ENCODE measurements at places on chromosomes 3 and 15. TPM values are rescaled to one million over a fixed set of nuclear protein-coding genes. Genes with fewer than 3 reads are reported as not detected.

- no peaks in the 10 kb centered on the region for H3K4me1 ChIP-seq
- H3K36me3 ChIP-seq: peaks cover 7% of the 10 kb centered on the region
- DNase-seq: no peak
- no peak overlapping the region for H3K27ac ChIP-seq
These were observed 9.8 kb downstream of the LARS2 start for GRCh38 chr3:45398178-45398577.

Gene GOLGA6B
- total RNA-seq: not detected

Gene CILP
- total RNA-seq: 0.04 TPM

DNA sequence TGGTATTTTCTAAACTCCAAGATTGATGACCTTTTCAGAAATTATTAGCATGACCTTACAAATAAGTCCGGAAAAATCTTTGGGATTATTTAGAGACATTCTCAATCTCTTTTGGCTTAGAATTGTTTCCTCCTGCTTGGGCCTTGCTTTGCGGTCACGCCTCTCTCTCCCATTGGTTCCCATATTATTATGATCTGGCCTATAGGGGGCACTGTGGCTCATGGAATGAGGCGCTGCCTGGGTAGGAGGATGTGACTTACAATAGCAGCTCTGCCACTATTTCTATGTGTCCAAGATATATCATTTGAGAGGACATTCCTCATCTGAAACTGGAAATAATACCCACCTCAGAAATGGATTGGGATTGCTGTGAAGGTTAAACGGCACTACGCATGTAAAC is 464.9 kb downstream of the MFSD1 start:
- H3K27me3 ChIP-seq: peaks cover 6% of the 10 kb centered on the region
- no peak overlapping the region for H3K27ac ChIP-seq
- DNase-seq: peak; percentile 63
- H3K36me3 ChIP-seq: no peaks in the 10 kb centered on the region
- H3K4me3 ChIP-seq: no peak overlapping the region
- no peaks in the 10 kb centered on the region for H3K4me1 ChIP-seq

DNA sequence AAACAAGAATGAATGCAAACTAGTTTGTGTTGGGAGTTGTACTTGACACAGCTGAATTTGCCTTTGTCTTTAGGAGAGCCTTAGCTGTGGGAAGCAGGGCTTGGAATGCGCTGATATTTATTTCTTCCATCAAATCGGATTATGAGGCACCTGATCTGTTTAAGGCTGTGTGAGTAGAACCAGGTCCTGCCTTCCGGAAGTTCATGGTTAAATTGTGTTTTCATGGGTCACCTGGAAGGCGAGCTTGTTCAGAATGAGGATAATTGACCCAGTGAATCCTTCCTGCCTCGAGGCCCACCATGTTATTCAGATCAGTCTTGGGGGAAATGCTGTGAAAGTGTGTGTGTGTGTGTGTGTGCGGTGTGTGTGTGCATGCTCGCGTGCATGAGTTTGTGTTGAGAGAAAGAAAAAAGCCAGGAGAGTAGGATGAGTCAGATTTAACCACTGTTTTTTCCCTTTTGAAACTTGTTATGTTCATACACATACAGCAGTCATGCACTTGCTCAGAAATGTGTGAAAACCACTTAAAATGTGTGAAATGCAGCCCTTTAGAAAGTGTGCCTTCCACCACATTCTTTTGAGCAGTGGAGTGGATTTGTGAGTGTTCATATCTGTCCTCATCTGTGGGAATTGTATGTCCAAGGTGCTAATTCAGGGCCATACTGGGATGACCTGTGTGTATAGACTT is 36.7 kb downstream of the SMAD3 start:
- peaks cover 4% of the 10 kb centered on the region for H3K36me3 ChIP-seq
- no peak for DNase-seq
- no peak overlapping the region for H3K4me3 ChIP-seq
- H3K27ac ChIP-seq: no peak overlapping the region

- peak; percentile 72 for DNase-seq
- no peaks in the 10 kb centered on the region for H3K4me1 ChIP-seq
- no peak overlapping the region for H3K27ac ChIP-seq
- no peak overlapping the region for H3K4me3 ChIP-seq
- no peaks in the 10 kb centered on the region for H3K36me3 ChIP-seq
- H3K27me3 ChIP-seq: no peaks in the 10 kb centered on the region
These were observed 18.8 kb upstream of the SSUH2 start for GRCh38 chr3:8663177-8664061.
